ENCODE measurements at places on chromosomes 1 and 21. TPM values are rescaled to one million over a fixed set of nuclear protein-coding genes. Genes with fewer than 3 reads are reported as not detected.

The PLA2G5 gene
- not detected for total RNA-seq

The RGSL1 gene
- total RNA-seq, result not detected

The DPT gene
- not detected for total RNA-seq

The TTC39A gene
- total RNA-seq, result 0.41 TPM

The LHX4 gene
- not detected for total RNA-seq

The RAVER2 gene
- 0.55 TPM for total RNA-seq

The ARHGEF10L gene
- total RNA-seq, result 0.05 TPM

The AADACL3 gene
- total RNA-seq, result not detected

The TRABD2B gene
- not detected for total RNA-seq

The CDC20 gene
- 128 TPM for total RNA-seq

The SPATA21 gene
- total RNA-seq, result not detected

The ARHGEF16 gene
- total RNA-seq, result not detected

Data from activated T-helper 2 cell treated with anti-CD3 and anti-CD28 coated beads, Interferon-gamma antibody, Interleukin-2, Interleukin-4, amounts not matched to agents 10 μg/mL and 5 μg/mL and 100 μg/mL, durations not matched to agents 14 hours and 24 hours and 36 hours (primary cell).